ENCODE measurements at places on chromosomes 1 and 21. TPM values are rescaled to one million over a fixed set of nuclear protein-coding genes. Genes with fewer than 3 reads are reported as not detected.

UBE4B gene
- total RNA-seq = 13.6 TPM

SLC6A17 gene
- total RNA-seq = 5.6 TPM

RWDD3 gene
- 11.2 TPM for total RNA-seq

GJB5 gene
- 0.15 TPM for total RNA-seq

AKT3 gene
- 23.3 TPM for total RNA-seq

CD1E gene
- total RNA-seq = not detected

CLCA4 gene
- not detected for total RNA-seq

All from A549 treated with AZD2906 at 1 μM for 4 hours (cell line).